Activated naive CD4-positive, alpha-beta T cell treated with anti-CD3 and anti-CD28 coated beads, Interleukin-2, amount 10 ng/mL, durations not matched to agents 5 hours and 36 hours (primary cell): ENCODE measurements at places on chromosomes 1 and 21. TPM values are rescaled to one million over a fixed set of nuclear protein-coding genes. Genes with fewer than 3 reads are reported as not detected.

SIM2 gene
- total RNA-seq = not detected

ETNK2 gene
- not detected for total RNA-seq

FCRL5 gene
- not detected for total RNA-seq

TMEM200B gene
- total RNA-seq = 0.10 TPM

VSIG8 gene
- not detected for total RNA-seq

LCE3A gene
- total RNA-seq = not detected

TNNI3K gene
- not detected for total RNA-seq

SLC45A1 gene
- 0.26 TPM for total RNA-seq
